Activated CD4-positive, alpha-beta T cell treated with anti-CD3 and anti-CD28 coated beads, Interleukin-2, amount 50 U/mL, for 24 hours (primary cell): ENCODE measurements at places on chromosomes 7 and 10.

GRCh38 chr10:109939315-109939961 lies 16.1 kb upstream of the XPNPEP1 start:
- no peak for DNase-seq

GRCh38 chr7:108648989-108649388 lies 79.3 kb downstream of the DNAJB9 start:
- DNase-seq, result no peak

DNA sequence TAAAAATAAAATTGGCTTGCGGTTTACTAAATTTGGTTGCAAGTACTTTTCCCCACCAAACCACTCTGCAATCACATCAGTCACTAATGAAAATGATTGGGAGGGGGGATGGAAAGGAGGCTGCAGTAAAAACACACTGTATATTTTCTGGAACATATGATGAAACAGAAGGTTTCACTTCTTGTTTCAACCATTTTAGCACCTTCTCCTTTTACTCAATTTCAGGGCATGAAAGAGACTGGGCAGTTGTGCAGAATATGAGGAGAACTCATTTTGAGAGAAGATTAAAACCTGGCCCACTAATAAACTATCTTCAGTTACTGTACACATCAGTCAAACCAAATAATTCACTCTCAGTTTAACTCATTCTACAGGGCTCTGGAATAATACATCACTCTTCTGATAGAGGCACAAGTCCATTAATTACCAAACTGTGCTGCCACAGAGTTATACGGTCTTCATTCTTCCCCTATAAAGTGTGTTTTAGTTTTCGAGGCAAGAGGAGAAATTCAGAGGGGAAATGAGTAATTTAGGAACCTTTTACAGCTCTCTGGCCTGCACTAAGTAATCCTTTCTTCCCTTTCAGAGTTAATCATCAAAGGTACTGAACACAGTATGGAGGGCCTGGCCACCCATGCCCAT lies 25.5 kb downstream of the JAZF1 start:
- DNase-seq, result no peak

DNA sequence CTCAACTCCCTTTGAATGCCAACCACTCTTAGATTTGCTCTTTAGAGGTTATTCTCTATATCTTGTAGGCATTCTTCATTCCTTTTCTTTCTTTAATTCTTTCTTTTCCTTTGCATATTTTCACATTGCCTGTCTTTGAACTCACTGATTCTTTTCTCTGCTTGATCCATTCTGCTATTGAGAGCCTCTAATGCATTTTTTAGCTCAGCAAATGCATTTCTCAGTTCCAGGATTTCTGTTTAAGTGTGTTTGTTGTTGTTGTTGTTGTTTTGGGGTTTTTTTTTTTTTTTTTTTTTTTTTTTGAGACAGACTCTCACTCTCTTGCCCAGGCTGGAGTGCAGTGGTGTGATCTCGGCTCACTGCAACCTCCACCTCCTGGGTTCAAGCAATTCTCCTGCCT lies 71.6 kb downstream of the FBXL13 start:
- no peak for DNase-seq

GRCh38 chr10:84542522-84543490 lies 214.4 kb downstream of the CCSER2 start:
- no peak for DNase-seq
